ENCODE measurements at places on chromosomes 6 and 20. TPM values are rescaled to one million over a fixed set of nuclear protein-coding genes. Genes with fewer than 3 reads are reported as not detected.

PAX1 gene
- not detected for total RNA-seq

CST5 gene
- not detected for total RNA-seq

CPXM1 gene
- total RNA-seq: 0.69 TPM

OOEP gene
- 1.0 TPM for total RNA-seq

BPIFB4 gene
- not detected for total RNA-seq

SIRPD gene
- not detected for total RNA-seq

SLC35D3 gene
- not detected for total RNA-seq

HCRTR2 gene
- not detected for total RNA-seq

QRSL1 gene
- total RNA-seq: 10.9 TPM

DEFB132 gene
- total RNA-seq: not detected

COL20A1 gene
- 0.17 TPM for total RNA-seq

PPP1R16B gene
- 77.2 TPM for total RNA-seq
